Eye (tissue), 1 donor: ENCODE measurements at places on chromosomes 3 and 15.

DNA sequence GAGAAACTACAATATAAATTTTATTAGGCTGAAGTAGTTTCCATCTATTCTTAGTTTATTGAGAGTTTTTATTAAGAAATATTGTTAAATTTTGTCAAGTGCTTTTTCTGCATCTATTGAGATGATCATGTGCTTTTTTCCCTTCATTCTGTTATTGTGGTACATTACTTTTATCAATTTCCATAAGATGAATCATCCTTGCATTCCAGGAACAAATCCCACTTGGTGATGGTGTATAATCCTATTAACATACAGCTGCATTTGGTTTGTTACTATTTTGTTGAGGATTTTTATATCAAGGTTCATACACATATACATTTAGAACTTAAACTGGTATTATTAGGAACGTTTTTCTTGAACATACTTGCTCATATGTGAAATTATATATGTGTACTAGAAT, 199.8 kb downstream of the TBC1D5 start:
- DNase-seq, result no peak

- no peak for DNase-seq
These were observed 305.8 kb downstream of the PLCL2 start for GRCh38 chr3:17190353-17191078.

DNA sequence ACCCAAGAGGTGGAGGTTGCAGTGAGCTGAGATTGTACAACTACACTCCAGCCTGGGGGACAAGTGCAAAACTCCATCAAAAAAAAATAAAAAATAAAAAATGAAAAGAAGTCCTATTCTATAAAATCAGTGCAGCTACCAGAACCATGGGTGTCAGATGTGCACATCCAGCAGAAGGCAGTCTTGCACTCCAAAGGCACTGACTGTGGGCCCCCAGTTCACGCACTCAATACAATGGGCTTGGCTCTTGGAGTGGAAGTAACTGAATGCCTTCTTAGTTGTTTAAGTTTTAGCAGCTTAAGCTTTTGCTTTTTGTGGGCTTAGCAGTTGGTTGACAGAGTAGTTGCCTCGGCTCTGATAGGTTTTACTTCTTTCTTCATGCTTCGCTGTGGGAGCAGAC, 141.4 kb downstream of the AGBL1 start:
- no peak for DNase-seq

DNA sequence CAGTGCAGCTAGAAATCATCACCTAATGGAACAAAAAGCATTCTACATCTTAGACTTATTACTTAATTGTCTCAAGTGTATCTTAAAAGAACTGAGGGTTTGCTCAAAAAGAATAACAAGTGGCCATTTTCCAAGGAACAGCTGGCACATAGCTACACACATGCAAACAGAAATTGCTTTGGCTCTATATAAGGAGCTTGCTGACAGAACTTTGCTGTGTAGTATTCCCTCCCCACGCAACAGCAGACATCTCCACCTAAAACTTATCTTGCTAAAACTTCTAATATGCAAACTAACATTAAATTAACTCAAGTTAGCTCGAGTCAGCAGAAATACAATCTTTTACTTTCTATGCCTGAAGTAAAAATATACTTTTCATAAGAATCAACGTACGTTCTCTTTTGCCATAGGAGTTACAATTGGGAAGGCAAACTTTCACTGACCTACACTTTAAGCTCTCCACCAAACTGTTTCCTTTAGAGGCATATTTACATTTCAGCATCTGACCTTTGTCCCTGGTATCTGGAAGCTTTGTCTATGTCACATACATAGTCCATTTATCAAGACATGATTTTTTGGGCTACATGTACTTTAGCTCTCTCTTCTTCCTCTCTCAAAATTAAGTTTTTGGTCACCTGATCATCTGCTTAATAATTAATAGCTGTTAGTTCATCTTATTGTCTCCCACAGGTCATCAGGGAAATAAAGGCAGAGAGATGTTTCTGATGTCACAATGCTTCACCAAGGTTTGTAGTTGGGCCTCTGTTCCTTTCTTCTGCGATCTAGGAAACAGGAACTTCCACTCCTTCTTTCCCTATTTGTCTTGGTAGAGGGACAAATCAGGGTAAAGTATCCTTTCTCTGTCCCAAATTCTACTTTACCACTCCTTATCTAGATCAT, 163.4 kb upstream of the AGTR1 start:
- no peak for DNase-seq

DNA sequence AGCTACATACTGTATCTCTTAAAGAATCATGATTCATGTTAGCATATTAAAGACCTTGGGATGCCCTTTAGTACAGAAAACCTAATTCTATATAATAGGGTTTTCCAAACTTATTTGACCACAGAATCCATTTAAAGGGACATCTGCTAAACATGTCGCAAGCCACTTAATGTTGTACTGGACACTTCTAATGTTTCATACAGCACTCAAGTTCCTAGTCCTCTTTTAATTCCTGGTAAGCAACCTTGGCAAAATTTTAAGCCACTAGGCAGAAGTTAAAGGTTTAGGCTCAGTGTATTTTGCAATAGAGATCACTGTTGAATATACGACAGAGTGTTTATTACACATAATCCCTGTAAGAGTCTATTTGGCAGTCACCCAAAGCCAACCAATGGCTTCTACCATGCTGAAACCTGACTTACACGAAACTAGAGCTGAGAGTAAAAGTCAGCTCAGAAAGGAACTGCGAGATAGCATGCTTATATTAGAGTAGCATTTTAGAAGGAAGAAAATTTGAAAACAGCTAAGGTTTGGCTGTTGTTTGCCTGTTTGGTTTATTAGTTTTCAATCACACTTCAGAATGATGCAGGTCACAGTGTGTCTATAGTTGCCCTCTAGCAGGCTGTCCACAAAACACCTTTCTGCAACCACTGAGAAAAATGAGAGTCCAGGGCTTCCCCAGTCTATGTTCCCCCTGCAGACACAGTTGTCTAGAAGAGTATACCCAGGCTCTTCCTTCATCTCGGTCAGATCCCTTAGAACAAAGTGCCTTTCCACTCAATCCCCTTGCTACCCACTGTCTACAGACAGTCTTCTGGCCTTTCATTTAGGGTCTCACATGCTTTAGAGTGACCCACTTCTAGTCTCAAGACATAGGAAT, 104.4 kb downstream of the FMN1 start:
- DNase-seq, result peak; percentile 49
